ENCODE measurements at places on chromosomes 5 and 9.
A peak's percentile ranks its signal among the peaks of the same experiment; 100 is the strongest.

DNA sequence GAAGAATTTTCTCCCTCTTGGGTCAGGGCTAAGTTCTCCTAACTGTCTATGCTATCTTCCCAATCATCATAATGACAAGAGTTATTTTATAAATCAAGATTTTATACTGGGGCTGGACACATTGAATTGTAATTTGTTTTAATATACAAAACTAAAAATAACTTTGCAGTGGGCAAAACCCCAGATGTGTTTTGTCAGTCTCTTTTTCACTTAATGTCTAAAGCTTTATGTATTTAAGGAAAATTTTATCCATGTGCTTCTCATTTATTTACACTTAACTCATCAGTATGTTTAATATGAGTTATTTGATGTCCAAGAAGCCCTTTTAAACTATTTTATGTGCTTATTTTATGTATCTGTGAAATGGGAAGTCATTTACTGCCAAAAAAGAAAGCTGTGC lies 362.8 kb upstream of the ADAMTSL1 start:
- DNase-seq, result no peak

DNA sequence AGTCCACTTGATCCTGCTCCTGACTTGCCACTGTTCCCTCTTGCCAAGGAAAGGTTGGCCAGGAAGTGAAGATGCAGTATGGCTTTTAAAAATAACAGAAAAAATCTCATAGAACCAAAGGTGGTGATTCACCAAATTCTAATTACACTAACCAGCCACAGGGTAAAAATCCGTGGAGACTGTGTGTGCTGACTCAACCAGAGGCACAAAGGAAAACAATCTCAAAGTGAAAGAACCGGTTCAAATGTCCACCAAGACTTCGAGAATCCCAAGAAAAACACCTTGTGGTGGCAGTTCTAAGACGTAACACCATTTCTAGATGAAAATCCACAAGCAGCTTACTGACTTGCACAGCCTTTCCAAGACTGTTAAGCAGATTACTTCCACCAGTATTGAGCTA lies 279.1 kb downstream of the TLE1 start:
- DNase-seq, result no peak

DNA sequence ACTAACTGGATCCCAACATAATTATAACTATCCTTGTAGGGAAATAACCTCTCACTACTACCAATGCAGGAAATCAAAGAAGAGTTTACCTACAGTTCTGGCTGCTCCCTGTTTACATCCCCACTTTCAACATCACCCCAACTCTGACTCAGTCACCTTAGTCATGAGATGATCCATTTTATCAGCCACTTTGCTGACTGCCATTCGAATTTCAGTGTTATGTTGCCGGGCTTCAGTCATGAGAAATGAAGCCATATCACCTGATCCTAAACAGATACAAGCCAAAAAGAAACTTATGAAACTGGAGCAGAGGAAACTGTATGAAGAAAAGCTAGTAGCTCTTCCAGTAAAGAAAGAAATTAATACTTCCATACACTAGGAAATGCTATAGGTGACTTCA lies 33.7 kb downstream of the SLC31A2 start:
- no peak for DNase-seq

DNA sequence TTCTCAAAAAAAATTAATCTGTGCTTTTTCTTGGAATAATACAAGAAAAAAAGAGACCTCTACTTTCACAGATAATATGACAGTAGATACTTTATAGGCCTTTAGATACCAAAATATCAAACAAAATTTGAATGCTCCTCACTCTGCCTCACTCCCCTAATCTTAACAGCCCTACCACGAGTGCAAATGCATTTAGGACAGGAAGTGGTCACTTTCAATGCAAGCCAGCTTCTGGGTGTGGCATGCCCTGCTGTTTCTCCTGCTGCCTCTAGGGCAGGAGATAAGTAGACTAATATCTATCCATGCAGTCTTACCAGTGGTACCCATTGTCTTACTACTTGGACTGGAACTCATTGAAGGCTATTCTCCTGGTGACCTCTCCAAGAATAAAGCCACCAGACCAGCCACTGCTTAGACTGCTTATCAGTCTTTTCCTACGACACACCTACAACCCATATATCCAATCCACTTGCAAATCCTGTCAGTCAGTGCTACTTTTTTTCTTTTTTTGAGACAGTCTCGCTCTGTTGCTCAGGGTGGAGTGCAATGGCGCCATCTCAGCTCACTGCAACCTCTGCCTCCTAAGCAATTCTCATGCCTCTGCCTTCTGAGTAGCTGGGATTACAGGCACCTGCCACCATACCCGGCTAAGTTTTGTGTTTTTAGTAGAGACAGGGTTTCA lies 23.0 kb downstream of the FRRS1L start:
- peak; percentile 19 for DNase-seq

- peak; percentile 57 for DNase-seq
Observed at GRCh38 chr5:143434261-143435209, 31.0 kb upstream of the NR3C1 start.

DNA sequence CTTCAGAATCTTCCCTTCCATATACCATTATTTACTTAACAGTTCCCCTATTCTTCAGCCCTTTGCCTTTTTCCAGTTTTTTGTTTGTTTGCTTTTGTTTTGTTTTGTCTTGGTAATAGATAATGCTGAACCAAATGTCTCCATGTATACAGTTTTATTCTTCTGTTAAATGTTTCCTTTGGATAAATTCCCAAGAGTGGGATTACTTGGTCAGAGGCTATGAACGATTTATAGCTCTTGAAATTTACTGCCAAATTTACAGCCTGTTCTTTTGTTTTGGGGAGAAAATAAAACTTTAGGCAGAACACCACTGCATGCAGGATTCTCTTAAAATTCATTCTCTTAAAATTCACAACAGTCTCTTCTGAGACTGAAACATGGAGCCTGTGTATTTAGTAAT lies 38.6 kb downstream of the NR4A3 start:
- DNase-seq, result no peak

GRCh38 chr5:102853680-102854079 lies 98.6 kb downstream of the PAM start:
- no peak for DNase-seq

DNA sequence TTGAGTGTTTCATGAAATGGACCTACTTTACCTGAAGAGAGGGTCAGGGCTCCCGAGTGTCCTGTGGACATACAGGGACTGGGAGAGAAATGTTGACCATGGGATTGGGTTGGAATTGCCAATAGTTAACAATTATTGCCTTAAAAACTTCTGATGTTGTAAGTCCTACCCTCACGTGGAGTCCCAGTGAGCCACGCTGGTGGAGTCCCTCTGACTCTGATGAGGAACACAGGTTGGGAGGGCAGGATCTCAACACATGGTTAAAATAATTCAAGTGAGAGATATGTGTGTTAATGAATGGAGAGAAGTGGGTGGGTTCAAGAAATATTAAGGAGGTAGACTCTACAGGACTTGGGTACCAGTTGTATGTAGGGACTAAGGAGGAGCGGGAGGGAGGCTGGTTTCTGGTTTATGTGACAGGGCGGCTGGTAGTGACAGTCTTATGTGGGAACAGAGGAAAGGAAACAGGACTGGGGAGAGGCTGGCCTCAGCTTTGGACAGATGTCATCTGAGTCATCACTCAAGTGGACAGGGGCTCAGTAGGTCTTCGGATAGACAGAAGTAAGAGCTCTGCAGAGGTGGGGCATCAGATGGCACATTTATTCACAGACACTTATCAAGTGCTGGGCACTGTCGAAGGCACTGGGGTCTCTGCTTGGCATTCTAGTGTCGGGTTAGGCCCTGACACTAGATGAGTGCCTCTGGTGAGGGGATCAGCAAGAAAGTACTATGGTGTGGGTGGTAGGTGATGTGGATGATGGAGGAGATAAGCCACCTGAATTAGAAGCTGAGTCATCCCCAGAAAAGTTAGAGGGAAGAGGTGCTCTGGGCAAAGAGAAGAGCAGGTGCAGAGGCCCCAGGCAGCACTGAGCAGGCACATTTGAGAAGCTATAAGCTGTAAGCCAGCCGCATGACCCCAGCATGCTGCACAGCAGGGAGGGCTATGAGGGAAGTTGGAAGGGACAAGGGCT lies 27.2 kb downstream of the MAML1 start:
- DNase-seq, result peak; percentile 51

DNA sequence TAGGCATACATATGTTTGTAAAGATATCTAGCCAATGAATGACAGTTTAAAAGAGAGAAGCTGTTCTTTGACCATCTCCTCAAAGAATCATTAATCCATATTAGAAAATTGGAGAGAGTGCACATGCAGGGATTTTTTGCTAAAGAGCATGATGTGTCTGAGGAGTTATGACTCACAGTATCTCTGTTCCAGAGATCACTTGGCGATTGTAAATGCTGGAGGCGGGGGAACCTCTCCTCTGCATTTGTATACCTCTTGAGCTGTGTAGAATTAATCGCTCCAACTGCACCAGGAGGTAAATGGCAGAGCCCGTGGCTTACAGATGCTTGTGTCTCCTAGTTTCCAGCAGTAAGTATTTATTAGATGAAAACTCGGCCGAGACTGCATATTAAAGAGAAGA lies 3.6 kb upstream of the SPATA31D1 start:
- no peak for DNase-seq

DNA sequence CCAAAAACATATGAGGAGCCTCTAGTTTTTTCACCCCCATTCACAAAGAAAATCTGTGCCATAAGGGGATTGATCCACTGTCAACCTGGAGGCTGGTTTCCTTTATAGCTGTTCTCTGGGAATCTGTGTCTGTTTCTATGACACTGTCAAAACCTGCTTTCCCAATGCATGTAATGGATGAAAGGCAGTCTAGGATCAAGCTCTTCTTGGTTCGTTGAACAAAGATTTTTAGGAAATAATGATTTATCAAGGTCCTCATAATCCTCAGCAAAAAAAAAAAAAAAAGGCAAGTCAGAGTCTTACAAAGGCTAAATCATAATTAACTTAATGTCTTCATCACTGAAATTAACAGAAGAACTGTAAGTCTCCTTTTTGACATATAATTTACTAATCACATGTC lies 16.0 kb downstream of the EPB41L4A start:
- no peak for DNase-seq

- DNase-seq, result no peak
Observed at GRCh38 chr5:120778491-120779484, 314.7 kb downstream of the PRR16 start.

GRCh38 chr9:136544964-136545691 lies 720 bp downstream of the NOTCH1 start:
- peak; percentile 80 for DNase-seq

DNA sequence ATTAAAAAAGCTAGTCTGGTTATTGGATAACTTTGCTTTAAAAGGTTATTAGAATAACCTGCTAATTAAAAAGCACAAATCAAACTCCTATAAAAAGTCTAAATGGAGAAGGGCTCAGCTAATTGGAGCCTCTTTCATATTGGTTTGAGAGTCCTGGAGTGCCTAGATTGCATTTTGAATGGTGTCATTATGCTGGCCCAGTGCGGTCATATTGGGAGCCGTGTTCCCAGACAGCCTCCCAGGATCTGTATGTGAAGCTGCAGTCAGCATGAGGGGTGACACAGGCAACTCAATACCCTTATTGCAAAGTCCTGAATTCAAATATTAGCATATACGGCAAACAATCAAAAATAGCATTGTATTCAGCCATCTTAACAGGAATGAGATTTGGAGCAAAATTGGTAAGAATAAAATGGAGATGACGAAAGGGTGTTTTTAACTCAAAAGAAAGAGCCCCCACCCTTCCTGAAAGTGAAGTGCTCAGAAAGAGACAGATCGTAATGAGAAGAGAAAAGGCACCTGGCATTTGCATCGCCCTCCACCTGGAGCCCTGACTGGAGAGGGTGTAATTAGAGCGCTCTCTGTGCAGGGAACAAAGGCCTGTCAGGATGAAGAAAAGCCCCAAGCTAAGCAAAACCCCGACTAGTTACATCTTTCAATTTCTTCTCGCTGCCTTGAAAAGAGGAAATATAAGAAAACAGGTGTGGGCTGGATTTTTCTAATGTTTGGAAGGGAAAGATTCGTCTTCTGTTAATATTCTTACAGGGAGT lies 621.0 kb upstream of the ADAMTS16 start:
- no peak for DNase-seq

DNA sequence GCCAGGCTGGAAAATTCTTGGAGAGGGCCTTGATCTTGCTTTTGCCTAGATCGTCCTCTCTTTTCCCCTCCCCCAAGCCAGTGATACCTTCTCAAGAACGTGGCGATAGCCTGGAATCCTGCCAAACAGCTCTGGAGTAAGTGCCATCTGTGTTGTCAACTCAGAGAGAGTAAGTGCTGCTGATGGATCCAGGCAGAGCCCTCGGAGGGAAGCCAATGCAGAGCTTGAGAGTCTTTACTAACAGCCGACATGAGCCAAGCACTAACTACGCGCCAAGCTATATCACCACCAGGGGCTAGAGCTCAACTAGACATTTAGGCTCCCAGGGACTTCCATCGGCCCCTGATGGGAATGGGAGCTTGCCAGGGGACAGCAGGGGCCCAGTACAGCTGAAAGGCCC lies 17.6 kb downstream of the RAPGEF1 start:
- no peak for DNase-seq

GRCh38 chr5:78747705-78748359 lies 99.3 kb upstream of the LHFPL2 start:
- no peak for DNase-seq

- no peak for DNase-seq
Observed at GRCh38 chr9:78309066-78309465, 12.1 kb downstream of the PSAT1 start.

- no peak for DNase-seq
Observed at GRCh38 chr9:84818791-84819190, 149.3 kb downstream of the NTRK2 start.

- no peak for DNase-seq
Observed at GRCh38 chr5:10446490-10446889, 4.8 kb downstream of the ROPN1L start.

DNA sequence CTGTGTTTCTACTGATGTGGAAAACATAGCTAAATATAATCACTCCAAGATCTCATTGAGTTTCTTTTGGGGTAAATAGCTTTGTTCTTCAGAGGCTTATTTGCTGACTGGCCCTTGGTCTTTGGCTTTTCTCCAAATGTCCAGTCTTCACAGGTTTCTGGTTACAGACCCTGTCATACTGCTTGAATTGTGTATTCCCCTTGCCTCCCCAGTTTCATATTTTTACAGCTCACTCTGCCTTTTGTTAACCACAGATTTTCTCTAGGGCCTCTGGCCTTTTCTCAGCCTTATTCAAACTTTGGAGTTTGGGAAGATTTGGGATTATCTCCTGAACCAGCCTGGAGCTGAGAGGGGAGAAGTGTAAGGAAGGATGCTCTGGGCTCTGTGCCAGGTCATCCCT lies 23.9 kb downstream of the ISOC1 start:
- no peak for DNase-seq

- no peak for DNase-seq
Observed at GRCh38 chr5:88687373-88687911, 195.5 kb downstream of the MEF2C start.

GRCh38 chr5:133928587-133929393 lies 39.6 kb downstream of the C5orf15 start:
- DNase-seq, result no peak

DNA sequence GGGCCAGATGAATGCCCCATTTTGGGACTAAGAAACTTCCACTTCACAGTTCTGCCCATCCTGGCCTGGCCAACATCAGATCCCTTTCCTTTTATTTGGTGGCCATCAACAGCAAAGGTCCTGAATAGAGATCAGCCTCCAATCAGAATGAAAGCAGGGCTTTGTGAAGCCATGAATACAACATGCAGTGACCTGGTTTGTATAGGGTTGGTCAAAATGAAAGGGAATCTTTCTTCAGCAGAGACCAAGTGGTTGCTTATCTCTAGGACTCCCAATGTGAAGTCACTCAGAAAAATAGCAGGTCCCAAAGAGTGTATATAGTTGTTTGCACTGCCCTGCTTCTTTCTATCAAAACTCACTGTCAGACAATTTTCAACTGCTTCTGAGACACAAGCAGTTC lies 113.9 kb upstream of the SLC12A2 start:
- no peak for DNase-seq
